ENCODE measurements at places on chromosomes 11 and 22.

DNA sequence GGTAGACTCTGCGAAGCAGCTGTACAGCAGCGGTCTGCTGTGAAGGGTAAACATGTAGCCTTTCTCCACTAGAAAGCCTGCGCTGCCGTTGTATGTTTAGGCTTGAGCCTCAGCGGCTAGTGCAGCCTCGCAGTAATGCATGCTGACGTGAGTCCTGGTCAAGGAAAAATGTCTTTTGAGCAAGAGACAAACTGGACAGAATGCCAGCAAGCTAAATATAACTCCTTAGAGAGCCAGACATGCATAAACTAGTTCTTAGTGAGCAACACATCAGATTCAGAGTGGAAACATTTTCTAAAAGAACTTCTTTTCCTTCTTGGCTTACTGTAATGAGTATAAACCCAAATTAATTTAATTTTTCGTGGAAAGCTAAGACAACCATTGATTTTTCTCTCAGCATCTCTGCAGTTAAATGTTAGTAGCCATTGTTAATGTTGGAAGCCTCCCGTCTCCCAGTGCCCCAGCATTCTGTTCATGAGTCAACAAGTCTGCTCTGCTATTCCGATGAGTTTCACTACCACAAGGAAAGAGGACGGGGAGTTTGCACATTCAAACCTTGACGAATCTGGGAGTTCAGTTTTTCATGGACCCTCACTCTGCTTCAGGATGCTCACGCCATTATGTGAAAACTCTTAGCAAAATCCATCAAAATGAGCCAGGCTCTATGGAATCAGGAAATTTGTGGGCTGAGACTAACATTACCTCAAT is 51.4 kb downstream of the JAM3 start:
- peak; percentile 97 for DNase-seq

GRCh38 chr11:111555255-111555654 is 14.7 kb downstream of the LAYN start:
- DNase-seq, result peak; percentile 92

- no peak for DNase-seq
Observed at GRCh38 chr11:77311701-77312100, 10.2 kb upstream of the GDPD4 start.

DNA sequence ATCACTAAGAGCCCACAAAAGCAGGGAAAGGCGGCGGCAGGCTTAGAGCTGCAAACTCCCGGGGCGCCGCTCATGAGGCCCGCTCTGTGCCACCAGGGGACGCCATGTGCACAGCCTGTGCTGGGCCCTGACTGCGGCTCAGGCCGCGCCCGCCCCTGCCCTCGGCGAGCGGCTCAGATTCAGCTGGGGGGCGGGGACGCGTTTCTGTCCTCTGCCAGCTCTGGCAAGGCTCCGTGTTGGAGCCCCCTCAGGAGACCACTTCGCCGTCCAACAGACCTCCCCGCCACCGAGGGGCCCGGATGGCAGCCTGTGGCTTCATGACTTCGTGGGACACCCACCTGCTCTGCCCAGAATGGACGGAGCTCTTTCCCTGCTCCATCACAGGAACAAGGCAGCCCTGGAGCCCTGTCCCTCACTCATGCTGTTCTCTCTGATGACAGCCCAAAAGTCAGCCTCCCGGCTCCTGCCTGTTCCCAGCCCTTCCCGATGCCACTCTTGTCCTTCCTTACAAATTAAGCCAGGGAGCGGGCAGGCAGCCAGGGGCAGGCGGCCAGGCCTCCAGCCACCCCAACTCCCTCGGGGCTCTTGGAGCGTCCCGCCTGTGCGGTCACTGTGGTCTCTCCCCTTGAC is 69.1 kb downstream of the NAT10 start:
- DNase-seq, result no peak

GRCh38 chr22:42957958-42958357 is 57.0 kb downstream of the PACSIN2 start:
- DNase-seq, result no peak

- DNase-seq, result no peak
Observed at GRCh38 chr11:59766542-59767224, 11.5 kb downstream of the STX3 start.

DNA sequence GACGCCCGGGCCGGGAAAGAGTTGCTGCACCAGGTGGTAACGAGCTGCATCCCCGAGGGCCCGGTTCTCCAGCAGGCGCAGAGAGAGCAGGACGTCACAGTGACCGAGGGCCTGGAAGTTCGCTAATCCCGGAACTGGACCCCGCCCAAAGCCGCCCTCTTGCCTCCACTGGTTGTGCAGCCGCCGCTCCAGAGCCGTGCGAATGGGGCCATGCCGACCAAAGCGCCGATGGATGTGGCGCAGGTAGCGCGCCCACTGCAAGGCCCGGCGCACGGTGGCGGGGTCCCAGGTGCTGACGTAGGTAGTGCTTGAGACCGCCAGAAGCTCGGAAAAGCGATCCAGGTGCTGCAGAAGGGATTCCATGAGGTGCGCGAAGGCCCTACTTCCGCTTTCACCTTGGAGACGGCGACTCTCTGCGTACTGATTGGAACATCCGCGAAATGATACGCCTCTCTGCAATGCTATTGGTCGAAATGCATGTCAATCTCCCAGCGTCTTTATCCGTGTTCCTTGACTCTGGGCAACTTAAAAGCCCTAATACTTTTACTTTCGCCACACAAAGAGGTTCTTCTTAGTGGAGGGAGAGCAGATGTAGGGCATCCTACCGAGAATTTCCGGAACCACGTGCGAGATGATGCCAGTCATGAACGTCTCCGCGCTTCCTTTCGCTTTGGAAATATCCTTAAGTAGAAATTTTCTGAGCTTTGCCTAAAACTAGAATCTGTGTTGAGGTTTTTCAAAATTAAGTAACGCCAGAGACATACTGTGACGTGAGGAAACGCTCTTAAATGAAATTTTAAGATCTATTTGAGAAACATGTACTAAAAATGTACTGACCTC is at the start of gene FANCF:
FANCF (minus strand) TSS at position 376 of the 840 bp plus-strand sequence; CDS start at position 363, 13 bp downstream.
- DNase-seq, result peak; percentile 99

GRCh38 chr11:47861728-47862127 is 13.6 kb upstream of the NUP160 start:
- DNase-seq, result peak; percentile 70

- DNase-seq, result no peak
Observed at GRCh38 chr22:42331014-42331413, 60.6 kb upstream of the TCF20 start.

- no peak for DNase-seq
Observed at GRCh38 chr22:48256776-48257684, 1494.6 kb downstream of the TBC1D22A start.

GRCh38 chr11:43541993-43542392 is 138.5 kb upstream of the HSD17B12 start:
- DNase-seq, result no peak

GRCh38 chr11:114209904-114210303 is 86.3 kb upstream of the NNMT start:
- DNase-seq, result no peak

GRCh38 chr11:46527591-46528130 is 66.2 kb downstream of the AMBRA1 start:
- no peak for DNase-seq
